ENCODE measurements at places on chromosomes 16 and 17.

DNA sequence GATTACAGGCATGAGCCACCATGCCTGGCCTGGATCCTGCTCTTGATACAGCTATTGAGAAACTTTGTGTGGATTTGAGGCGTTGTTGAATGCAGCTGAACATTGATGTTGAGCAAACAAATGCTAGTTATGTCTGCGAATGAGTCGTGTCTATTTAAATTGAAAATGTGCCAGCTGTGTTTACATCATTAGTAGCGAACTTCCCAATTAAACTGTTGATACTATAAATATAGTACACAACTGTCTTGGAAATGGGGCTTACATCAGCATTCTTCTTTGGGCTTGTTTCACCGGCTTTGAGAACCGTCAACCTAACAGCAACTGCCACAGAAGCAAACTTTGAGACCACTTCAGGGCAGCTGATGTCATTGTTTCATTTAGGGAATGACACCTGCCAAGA, 251.9 kb downstream of the RBFOX1 start:
- DNase-seq = no peak

GRCh38 chr17:8186787-8187516, 3.0 kb downstream of the BORCS6 start:
- peak; percentile 97 for DNase-seq

DNA sequence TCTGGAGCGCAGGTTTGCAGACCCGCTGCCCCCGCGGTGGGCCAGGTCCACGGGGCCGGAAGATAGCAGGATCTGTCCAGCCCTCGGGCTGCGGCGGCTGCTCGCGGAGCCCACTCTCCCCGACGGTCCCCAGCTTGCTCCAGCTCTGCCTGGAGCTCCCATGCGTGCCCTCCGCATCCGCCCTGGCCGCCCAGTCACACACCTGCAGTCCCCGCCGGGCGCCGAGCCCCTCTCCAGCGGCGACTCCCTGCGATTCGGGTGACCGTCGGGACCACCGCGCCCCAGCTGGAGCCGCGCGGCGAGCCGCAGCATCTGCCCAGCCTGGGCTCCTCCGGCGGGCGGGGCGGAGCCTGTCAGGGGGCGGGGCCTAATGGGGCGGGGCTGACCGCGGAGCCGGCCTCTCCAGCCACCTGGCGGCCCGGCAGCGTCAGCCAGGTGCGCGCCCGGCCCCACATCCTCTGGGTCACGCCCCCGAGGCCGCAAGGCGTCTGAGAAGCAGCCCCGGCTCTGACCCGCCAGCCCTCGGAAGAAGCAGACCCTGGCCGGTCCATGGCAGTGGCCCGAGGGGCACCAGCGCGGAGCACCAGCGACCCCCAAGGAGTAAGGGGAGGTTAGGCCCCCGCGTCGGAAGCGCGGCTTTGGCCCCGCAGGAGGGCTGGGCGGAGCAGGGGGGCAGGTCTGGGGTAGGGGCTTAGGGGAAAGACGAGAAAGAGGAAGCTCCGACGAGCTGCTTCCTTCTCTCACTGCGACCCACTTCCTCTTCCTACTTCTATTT, at the start of gene PIK3R5:
Gene PIK3R5 (minus strand): TSS at position 314 of the 775 bp plus-strand sequence. CDS start 54,213 bp downstream, outside the sequence.
- DNase-seq = no peak

DNA sequence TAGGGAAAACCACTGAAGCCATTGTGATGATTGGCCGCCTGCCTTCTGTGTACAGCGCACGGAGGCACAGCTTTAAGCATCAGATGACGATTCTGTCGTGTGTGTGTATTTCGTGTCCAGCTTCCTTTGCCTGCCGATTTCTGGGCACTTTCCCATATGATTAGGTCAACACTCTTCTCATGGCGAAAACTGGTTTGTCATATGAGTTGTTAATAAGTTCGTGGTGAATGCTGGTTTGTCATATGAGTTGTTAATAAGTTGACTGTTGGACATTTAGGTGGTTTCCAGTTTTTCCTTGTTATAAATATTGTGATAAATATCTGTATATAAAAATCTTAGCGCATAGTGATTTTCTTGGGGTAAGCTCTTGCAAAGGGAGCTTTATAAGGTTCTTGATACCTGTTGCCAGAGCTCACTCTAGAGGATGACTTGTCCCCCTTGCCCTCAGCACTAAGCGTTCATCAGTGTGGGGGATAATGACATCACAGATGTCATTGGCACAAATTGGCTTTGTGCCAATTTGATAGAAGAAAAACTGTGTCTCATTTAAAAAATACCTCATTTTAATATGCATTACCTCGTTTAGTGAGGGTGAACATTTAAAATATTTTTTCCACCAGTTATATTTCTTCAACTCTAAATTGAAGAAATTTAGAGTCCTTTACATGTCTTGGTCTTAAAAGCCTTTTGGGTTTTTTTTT, 40.0 kb downstream of the PGS1 start:
- DNase-seq = no peak

- peak; percentile 8 for DNase-seq
Measured at GRCh38 chr16:85820604-85821372, 21.3 kb downstream of the COX4I1 start.

DNA sequence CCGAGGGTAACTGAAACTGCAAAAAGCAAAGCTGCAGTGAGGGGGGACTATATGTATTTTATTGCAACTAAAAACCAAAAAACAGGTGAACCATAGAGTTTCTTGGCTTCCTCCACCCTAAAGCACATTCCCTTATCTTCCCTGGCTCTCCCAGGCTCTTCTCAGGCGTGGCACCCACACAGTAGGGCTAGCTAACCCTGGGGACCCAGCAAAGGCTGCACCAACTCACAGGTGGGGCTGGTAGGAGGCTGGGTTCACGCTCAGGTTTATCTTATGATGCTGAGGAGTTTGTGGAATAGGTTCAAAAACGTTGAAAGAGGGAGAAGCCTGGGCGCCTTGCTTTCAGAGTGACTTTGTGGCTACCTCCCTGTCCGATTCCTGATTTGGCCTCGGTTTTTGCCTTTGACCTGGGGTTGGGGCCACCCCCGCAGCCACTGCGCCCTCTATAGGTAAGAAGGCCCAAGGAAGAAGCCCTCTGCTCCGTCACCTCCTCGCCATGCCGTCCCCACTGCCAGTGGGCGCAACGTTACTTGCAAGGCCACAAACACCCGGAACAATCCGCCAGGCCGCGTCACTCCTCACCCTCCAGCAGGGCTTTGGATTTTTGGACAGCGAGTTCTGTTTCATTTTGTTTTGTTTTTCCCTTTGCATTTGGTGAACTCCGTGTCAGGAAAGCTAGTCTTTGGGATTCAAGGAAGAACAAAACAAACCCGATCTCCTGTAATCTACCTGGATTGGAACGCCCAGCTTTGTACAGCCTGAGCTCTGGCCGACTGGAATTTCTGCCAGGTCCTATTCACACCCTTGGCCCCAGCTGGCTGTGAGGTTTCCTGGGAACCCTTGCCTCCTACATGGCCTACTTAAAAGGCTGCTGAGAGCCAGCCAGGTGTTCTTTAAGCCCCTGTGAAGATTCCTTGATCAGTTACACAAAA, 60.8 kb downstream of the TBC1D16 start:
- DNase-seq = no peak

- DNase-seq = no peak
Measured at GRCh38 chr17:27541301-27542023, 85.2 kb downstream of the KSR1 start.

GRCh38 chr16:86383488-86384262, 126.7 kb upstream of the FOXF1 start:
- peak; percentile 47 for DNase-seq

DNA sequence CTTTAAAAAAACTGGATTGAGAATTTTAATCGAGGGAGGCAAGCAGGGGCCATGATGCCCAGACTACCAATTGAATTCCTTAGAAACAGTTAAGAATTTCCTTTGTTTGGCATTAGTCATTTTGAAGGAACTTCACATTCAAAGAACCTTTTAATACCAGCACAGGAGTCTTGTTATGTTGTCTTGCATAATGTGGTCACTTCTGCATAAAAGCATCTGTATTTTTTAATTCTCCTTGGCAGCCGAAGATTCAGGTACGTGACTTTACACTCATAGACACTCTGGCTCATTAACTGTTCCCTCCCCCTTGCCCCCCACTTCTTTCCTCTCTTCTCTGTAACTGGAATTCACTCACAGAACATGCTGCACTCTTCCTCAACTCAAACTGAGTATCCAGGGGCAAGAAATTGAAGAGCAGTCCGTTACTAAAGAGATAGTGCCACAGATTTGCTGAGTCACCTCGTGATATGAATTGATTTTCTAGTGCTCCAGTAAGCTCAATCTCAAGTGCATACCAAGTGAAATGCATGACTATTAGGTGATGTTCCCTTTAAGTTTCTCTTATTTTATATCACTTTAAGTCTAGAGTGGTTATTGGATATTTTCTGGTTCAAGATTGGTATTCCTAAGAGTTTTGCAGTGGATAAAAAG, 572.2 kb upstream of the SOX9 start:
- no peak for DNase-seq

- DNase-seq = peak; percentile 78
Measured at GRCh38 chr16:84266451-84266850, 26.6 kb upstream of the KCNG4 start.

DNA sequence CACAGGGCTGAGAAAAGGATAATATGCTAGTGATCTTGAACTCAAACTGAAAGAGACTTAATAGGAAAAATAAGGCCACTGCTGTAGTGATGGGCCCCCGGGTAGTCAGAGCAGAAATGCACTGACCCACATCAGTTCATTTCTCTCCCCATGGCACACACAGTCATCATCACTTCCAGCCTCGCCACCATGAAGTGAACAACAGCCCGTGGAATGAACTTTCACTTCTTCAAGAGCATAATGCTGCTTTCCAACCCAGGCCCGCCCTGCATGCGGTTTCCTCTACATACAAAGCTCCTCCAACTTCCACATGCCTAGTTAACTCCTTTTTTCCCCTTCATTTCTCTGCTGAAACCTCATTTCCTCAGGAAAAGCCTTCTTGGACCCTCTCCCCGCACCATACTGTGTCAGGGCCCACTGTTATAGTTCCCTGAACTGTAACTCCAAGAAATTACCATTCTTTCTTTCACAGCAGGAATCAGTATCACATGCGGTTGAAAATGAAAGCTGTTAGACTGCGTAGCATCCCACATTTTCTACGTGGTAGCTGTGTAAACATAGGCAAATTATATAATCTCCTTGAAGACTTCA, 65.8 kb upstream of the SMIM36 start:
- no peak for DNase-seq

DNA sequence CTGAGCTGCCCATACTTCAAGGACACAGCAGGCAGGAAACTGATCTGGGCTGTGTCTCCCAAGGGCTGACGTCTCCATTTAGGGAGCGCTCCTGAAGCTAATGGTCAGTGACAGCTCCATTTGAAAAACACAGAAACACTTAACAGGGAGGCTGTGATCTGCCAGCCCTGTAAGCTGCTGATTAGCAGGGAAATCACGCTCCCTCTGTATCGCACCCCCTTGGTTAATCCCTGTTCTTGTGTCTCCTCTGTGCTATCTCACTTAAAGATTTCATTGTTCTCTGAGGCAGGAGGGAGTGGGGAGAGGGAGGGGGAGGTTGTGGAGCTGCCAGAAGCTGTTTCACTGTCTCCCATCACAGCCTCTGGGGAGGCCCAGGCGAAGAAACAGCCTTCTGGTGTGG, 47.4 kb upstream of the CACNG3 start:
- no peak for DNase-seq

DNA sequence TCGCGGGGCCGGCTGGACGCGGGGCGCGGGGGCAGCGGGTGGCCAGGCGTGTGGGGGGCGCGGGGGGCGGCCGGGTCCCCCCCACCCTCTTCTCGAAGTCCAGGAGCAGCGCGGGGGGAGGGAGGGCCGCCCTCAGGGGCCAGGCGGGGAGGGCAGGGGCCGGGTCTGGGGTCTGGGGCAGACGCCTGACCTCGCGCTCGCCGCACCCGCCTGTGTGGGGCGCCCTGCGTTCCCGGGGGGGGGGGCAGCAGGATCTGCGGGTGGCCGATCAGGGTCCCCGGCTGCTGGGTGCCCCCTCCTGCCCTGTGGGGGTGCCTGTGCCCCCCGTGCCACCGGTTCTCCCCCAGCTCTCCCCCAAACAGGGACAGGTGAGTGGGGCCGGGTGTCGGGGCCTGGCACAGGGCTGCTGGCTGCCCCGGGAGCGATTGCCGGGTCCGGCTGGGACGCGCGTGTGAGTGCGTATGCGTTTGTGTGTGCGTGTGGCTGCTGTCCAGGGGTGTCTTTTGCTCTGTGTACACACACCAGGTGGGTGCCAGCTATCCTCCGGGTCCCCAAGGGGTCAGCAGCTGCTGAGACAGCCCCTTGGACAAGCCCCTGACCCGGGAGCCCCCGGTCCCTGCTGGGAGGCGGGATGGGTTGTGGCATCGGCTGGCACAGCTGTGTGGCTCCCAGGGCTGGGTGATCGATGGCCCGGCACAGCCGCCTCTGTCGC, 663 bp downstream of the PRR35 start:
- no peak for DNase-seq

DNA sequence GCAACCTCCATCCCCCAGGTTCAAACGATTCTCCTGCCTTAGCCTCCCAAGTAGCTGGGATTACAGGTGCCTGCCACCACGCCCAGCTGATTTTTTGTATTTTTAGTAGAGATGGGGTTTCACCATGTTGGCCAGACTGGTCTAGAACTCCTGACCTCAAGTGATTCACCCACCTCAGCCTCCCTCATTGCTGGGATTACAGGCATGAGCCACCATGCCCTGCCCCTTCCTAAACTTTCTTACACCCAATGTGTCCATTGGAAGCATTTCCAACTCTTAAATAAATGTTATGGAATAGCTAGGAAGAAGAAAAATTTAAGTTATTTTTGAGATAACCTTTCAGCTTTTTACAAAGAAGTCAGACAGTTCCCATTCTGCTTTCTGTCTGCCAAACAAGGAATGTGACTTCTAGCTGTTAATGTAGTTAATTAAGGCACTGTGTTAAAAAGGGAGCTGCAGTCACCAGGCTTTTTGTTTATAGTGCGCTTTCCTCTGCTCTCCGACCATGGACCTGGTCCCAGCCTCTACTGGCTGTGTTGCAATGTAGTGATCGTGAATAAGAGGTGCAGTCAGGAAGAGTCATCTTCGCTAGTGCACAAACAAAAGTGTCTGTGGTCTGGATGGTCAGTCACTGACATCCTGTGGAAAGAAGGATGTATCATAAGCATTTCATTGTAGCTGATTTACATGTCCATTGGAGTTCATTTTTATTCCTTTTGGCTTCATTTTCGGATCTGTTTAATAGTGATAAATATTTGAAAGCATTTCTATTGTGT, 39.7 kb downstream of the USP10 start:
- no peak for DNase-seq

DNA sequence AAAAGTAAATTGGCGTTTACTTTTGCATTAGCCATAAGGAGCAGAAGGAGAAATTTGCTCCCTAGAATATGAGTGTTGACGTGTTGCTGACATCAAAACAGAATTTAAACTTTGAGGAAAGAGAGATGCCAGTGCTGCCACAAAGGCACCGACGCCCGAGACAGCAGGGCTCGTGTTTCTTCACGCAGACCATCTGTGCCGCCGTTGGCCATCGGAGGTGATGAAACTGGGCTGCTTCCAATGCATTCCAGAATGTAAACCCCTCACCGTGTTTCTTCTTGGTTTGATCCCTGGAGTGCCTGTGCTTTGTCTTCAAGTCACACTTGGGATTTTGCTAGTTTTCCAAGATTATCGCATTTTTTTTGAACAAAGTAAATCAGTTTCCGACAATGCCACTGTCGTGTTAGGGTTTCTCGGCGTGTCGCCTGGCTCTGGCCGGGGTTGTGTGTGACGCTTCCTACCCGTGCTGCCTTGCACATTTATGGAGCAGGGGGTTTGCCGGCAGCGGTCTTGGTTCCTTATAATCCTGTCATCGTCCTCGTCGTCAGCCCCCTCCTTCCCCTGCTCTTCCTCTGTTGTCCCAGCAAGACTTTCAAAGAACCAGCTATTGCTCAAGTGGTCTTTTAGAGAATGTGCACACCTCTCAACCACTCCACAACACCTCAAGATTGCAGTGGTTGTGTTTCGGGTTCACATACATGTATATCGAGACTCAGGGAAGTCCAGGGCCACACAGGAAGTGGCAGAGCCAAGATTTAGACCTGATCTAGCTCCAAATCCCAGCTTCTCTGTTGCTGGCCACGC, 103.9 kb downstream of the METRNL start:
- DNase-seq = no peak
